ENCODE measurements at places on chromosomes 11 and 22.

DNA sequence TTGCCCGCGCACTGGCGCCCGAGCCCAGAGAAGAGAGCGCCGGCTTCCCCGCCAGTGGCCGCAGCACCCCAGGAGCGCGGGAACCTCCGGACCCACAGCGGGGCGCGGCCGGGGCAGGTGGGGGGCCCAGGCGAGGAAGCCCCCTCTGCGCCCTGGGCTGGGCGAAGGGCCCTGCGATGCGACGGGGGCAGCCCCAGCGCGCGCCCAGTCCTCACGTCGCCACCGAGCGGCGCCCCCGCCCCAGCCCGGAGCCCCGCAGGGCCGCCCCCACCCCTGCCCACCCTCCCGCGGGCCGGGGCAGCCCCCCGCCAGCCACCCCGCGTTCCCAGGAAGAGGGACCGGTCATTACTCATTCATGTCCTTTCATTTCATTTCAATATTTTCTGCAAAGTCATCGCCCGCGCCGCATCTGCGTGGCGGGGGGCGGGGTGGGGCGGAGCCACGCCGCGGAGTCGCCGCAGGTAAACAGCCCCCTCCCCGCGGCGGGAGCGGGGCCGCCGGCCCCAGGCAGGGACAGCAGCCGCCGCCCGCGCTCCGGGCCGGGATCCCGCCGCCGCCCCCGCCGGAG lies 673 bp upstream of the PANX2 start:
- DNase-seq = no peak

- DNase-seq = no peak
These were observed 7.9 kb upstream of the OR56B4 start for GRCh38 chr11:6099577-6099976.

GRCh38 chr11:41895081-41895480 lies 435.6 kb upstream of the LRRC4C start:
- no peak for DNase-seq

DNA sequence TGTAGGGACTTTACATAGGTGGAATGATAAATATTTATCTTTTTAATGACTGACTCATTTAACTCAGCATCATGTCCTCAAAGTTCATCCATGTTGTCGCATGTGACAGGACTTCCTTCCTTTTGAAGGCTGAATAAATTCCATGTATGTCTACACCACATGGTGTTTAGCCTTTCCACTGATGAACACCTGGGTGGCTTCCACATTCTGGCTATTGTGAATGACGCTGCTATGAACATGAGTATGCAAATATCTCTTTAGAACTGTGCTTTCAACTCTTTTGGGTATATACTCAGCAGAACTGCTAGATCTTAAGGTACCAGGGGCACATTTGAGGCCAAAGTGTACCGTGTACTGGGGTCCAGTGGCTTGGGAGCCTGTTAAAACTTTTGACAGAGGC lies 24.1 kb downstream of the LARGE1 start:
- no peak for DNase-seq

DNA sequence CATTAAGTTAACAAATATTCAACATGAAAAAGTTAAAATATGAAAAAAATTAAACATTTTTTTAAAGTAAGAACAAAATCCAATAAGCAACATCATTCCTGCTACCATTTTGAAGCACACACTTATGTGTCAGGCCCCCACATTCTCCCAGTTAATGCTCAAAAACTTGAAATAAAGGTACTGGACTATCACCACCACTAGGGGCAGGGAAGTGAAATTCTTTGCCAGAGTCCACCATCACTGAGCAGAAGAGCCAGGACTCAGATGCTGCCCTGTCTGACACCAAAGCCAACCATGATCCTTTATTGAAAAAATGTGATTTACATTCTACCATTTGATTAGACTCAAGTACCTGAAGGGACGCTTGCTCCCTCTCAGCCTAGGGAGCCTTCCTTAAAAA lies 39.1 kb downstream of the PITPNB start:
- DNase-seq = no peak

DNA sequence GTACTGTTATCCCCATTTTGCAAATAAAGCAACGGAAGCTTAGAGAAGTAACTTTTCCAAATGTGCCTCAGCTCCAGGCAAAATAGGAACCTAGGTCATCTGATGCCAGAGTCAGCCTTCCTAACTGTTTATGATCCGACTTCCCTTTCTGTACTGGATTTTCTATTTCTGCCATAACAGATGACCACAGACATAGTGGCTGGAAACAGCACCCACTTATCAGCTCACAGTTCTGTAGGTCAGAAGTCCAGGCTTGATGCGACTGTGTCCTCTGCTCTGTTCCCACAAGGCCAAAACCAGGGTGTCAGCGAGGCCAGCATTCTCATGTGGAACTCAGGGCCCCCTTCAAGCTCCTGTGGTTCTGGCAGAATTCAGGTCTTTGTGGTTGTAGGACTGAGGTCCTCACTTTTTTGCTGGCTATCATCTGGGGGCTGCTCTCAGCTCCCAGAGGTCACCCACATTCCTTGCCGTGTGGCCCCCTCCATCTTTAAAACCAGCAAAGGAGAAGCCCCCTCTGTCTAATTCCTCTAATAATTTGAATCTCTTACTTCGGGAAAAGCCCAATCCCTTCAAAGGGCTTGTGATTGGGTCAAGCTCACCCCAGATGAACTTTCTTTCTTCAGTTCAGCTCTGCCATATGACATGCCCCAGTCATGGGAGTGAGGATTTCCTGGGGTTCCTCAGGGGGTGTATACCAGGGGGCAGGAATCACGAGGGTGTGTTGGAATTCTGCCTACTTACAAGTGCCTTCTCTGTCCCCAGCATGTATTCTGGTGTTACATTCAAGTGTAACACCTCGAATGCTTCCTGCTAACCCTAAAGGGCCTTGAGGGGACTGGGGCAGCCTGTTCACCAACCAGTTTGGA lies 15.3 kb downstream of the KCNJ5 start:
- no peak for DNase-seq

GRCh38 chr11:115767047-115767802 lies 263.0 kb upstream of the CADM1 start:
- DNase-seq = no peak

GRCh38 chr11:60078745-60079144 lies 9.7 kb upstream of the MS4A2 start:
- no peak for DNase-seq

DNA sequence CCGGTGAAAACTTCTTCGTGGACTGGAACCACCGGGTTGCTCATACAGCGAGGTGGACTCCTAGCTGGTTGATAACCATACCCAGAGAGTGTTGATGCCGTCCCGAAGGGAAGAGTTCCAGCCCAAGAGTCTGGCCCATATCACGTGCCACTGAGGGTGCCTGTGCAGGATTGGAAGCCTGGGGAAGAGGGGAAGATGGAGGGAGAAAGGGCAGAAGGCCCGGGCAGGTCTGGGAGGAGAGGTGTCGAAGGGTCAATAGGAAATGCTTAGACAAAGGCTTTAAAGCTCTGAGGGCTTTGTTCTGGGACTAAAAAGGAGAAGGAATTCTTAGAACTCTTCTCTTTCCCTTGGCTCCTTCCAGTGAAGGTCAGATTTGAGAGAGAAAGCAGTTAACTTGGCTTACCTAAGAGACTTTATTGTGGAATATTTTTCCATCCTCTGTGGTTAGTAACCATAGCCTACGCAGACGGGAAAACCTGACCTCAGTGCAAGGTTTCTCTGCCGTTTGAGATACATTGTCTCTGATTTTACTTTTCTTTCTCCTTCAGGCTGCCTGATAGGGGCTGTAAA lies 70.5 kb downstream of the JAM3 start:
- no peak for DNase-seq

DNA sequence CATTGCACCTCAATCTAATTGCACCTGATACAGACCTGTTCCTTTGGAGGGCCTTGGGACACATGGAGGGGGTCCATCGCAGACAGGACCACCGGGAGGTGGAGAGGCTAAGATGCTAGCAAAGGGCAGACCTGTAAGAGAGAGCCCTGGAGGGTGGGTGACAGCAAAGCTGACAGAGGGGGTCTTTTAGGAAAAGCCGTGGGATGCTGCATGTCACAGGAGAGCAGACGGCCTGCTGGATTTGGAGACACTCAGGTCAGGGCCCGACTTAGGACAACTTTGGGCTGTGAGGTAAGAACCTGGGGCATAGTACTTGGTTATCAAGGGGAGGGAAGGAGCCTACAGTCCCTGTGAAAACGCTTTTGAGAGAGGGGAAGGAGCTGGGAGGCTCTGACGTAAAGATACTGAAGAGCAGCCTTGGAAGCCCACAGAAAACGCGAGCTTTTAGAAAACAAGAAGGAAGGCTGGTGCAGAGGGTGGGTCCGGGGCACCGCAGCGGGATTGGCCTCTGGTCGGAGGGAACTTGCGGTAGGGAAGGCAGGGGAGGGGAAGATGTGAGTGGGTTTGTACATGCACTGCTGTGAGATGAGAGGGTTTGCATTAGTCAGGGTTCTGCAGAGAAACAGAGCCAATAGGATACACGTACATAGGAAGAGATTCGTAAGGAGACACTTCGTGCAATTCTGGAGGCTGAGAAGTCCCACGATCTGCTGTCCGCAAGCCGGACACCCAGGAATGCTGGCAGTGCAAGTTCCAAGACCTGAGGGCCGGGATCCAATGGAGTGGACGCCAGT lies 868.5 kb downstream of the TBC1D22A start:
- no peak for DNase-seq

- DNase-seq = no peak
These were observed 102.9 kb downstream of the USP35 start for GRCh38 chr11:78291503-78292108.

GRCh38 chr11:299081-299891 lies at the start of gene IFITM5:
IFITM5 (minus strand) TSS chr11:299526; CDS start chr11:299490, 36 bp downstream.
- peak; percentile 19 for DNase-seq

DNA sequence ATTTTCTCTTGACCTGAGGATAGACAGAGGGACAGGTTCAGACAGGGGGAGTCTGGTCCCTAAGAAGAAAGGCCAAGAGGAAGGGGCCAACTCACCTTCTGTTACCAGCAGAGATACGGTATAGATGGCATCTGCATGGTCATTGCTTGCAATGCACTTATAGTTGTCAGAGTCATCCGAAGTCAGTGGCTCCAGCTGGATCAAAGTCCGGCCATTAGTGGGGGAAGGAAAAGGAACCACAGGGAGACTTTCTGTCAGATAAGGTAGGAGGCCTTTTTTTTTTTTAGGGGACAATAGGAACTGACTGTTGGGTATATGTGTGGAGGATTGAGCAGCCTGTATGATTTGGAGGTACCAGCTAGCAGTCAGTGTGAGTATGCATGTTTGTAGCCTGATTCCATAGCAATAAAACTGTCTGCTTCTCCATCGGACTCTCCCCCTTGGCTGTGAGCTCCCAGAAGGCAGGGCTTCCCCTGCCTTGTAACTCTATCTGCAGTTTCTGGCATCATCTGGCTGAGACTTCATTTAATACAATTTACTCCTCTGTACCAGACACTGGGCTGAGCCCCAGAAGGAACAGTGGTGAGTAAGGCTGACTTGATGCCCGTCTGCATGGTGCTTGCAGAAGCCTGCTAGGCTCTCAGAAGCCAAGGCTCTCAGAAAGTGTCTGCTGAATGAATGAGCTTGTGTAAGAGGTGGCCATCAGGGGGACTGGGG lies 5.7 kb downstream of the IGSF22 start:
- DNase-seq = no peak

GRCh38 chr22:36819112-36819511 lies 2.3 kb upstream of the PVALB start:
- DNase-seq = no peak

DNA sequence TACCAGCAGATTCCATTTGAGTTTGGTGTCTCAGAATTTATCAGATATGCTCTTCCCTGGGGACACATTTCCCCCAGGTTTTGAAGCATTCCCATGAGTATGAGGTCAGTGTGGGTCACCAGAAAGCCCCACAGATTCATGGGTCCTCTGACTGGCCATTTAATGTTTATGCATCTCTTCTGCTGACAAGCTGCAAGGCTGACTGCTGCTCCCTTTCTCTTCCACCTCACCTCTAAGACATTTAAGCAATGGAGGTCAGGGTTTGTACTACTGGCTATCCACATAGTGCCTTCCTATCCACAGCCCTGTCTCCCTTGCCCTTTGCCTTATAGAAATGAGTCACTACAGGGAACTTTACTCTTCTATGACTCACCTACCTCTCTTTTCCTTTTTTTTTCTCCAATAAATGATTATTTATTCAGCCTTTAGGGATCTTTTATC lies 106.0 kb upstream of the TIMP3 start:
- no peak for DNase-seq

DNA sequence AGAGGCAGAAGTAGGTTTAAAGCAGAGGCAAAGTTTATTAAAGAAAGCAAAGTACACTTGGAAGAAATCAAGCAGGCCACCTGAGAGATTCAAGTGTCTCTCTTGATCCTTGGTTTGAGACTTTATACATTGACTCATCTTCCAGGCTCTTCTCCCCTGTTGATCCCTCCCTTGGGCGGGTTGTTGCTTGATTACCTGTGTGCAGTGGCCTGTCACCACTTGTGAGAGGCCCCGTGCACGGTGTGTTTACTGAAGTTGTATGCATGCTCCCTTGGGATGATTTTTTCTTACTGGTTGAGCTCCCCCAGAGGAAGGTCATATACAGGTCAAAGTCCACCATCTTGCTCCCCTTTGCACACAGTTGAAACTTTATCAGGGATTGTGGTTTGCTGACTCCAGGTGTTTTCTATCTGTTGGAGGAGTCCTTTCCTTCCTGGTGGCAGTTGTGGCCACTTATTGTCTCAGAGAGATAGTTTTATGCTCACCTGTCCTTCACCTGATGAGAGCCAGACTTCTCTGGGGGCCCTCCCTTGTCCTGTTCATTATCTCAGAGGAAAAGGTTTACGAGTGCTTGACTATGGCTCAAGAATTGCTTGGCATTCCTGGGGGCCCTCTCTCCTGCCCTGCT lies 16.3 kb upstream of the RBMXL2 start:
- DNase-seq = no peak

All from left cardiac atrium (tissue), 4 donors.